CD8-positive, alpha-beta T cell (primary cell): ENCODE measurements at places on chromosomes 6 and 20.

- DNase-seq: no peak
These were observed 103.5 kb upstream of the GPR6 start for GRCh38 chr6:109874621-109875020.

DNA sequence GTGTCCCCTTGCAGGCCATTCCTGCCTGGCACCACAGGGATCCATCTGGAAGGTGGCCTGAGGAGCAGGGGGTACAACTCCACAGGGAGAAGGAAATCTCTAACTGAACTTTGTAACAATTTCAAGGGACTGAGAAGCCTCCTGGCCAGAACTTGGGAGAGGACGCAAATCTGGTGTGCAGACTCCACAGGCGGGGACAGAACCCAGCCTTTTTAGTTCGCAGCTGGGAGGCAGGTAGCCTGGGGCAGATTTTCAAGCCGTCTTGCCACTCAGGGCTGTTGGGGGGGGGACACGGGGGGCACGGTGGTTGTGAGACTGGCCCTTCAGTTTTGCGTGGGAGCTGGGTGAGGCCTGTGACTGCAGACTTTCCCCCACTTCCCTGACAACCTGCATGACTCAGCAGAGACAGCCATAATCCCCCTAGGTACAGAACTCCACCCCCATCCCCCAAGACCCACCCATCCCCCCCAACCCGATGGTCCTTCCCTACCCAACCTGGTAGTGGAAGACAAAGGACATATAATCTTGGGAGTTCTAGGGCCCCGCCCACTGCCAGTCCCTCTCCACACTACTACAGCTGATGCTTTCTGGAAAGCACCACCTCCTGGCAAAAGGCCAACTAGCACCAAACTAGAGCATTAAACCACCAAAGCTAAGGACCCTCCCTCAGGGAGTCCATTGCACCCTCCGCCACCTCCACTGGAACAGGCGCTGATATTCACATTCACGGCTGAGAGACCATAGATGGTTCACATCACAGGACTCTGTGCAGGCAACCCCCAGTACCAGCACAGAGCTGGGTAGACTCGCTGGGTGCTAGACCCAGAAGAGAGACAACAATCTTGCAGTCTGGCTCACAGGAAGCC, 3.0 kb upstream of the HUS1B start:
- no peak for DNase-seq

- DNase-seq: peak; percentile 67
These were observed 619 bp downstream of the RREB1 start for GRCh38 chr6:7108196-7108963.

DNA sequence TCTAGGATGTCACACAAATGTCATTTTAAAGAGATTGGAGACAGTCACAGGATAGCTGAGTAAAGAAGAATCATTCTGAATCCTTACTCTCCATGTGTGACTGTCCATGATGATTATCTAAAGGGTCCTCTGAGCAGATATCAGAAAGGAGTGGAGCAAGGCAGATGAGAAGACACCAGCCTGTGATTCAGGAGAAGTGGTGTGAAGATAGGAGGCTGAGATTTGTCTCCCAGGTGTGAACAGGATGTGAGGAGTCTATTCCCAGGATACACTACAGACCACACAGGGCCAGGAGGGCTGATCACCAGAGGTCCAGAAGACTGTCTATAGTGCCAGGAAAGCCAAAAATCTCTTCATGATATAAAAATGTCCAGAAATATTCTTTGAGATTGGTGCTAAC, 27.0 kb downstream of the RWDD2A start:
- DNase-seq: no peak

- no peak for DNase-seq
These were observed 16.2 kb downstream of the TNXB start for GRCh38 chr6:32092760-32093497.
